Muscle of arm (tissue), 14 donors: ENCODE measurements at places on chromosomes 3 and 15. TPM values are rescaled to one million over a fixed set of nuclear protein-coding genes. Genes with fewer than 3 reads are reported as not detected.

- no peak for DNase-seq
These were observed 349.3 kb upstream of the SOX2 start for GRCh38 chr3:181362378-181362777.

GRCh38 chr3:113243846-113244245, 32.5 kb downstream of the BOC start:
- DNase-seq: no peak

- DNase-seq: no peak
These were observed 263.6 kb downstream of the TBL1XR1 start for GRCh38 chr3:176933704-176934103.

DNA sequence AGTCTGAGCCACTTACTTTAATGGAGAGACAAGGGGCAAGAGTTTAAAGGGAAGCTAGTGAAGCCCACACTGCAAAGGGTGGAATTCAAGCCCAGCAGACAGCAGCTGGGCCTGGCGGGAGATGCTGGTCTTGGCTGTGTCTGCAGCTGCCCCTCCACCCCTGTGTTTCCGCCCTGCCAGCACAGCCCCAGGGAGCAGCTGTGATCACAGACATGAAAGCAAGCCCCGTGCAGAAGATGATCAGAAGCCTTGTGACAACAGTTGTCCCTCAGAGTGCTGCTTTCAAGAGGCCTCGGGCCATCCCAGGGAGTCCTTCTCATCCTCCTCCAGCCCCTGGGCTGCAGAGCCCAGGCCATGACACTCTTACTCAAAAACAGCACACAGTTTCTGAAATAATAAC, 24.1 kb upstream of the SLC6A1 start:
- DNase-seq: peak; percentile 29

DNA sequence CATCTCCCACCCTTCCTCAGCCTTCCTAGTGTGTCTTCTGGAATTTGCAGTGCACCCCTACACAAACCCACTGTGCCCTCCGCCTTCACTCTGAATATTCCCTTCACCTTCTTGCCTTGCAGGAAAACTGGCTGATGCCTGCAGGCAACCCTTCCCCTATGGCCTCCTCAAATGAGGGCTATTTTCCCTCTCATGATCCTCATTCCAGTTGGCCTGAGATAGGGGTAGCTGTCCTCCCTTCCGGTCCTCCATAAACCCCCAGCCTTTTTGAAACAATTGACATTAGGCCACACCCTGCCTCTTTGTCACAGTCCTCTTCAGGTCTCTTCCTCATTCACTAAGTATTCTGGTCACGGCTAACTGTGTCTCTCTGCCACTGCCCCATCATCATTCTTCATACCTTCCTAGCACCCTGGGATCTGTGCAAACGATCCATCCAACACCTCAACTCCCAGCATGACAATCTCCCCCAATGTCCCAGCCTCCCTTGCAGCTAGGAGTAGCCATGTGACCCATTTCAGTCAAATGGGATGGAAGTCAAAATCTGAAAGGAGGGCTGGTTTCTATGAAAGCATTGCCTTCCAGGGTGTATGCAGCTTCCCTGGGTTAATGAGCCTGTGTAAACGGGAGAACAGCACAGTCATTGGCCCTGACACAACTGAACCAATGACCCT, 8.5 kb upstream of the TICRR start:
- DNase-seq: no peak

- DNase-seq: peak; percentile 36
These were observed 866 bp downstream of the TNIK start for GRCh38 chr3:171459137-171459941.

Gene SLC51A
- polyA plus RNA-seq: 7.1 TPM

GRCh38 chr15:58432401-58432800, 610 bp downstream of the LIPC start:
- DNase-seq: no peak

Gene PIAS1
- polyA plus RNA-seq: 30.4 TPM

Gene WWTR1
- polyA plus RNA-seq: 69.4 TPM

- DNase-seq: peak; percentile 22
These were observed 7.1 kb downstream of the CSPG5 start for GRCh38 chr3:47571391-47572175.

DNA sequence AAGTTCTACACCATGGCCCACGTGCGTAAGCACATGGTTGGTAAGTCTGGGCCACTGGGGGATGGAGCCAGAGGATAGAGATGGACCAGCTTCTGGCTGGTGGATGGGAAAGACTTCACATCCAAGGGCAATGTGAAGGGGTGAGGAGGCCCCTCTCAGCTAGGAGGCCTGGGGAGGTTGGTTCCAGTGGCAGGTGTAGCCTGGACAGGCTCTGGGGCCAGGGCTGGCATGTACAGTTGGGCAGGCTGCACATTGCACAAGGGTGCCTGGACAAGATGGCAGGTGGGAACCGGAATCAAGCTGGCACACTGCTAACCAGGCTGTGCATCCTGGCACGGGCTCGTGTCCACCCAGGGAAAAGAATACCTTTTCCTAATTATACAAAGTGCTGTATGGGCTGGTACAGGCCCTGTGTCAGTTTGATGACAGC, 8.1 kb downstream of the ZBTB47 start:
- DNase-seq: no peak

Gene TGM4
- polyA plus RNA-seq: 0.07 TPM
